Lower lobe of right lung (tissue), 2 donors: ENCODE measurements at places on chromosomes 6 and 20. TPM values are rescaled to one million over a fixed set of nuclear protein-coding genes. Genes with fewer than 3 reads are reported as not detected.
A peak's percentile ranks its signal among the peaks of the same experiment; 100 is the strongest.

- H3K27ac ChIP-seq = no peak overlapping the region
- no peaks in the 10 kb centered on the region for H3K36me3 ChIP-seq
- no peaks in the 10 kb centered on the region for H3K27me3 ChIP-seq
- H3K4me3 ChIP-seq = no peak overlapping the region
- no peak for DNase-seq
Measured at GRCh38 chr6:107690643-107691061, 133.5 kb downstream of the SCML4 start.

GRCh38 chr6:138403324-138403800, 661 bp upstream of the HEBP2 start:
- peaks cover 21% of the 10 kb centered on the region for H3K4me1 ChIP-seq
- H3K27ac ChIP-seq = peak overlapping the region; percentile 95
- H3K27me3 ChIP-seq = no peaks in the 10 kb centered on the region
- H3K36me3 ChIP-seq = peaks cover 33% of the 10 kb centered on the region
- peak overlapping the region; percentile 78 for H3K4me3 ChIP-seq

The RIPOR2 gene
- total RNA-seq = 38.0 TPM

- no peak overlapping the region for H3K27ac ChIP-seq
- H3K4me1 ChIP-seq = no peaks in the 10 kb centered on the region
- no peak for DNase-seq
- H3K4me3 ChIP-seq = no peak overlapping the region
- no peaks in the 10 kb centered on the region for H3K36me3 ChIP-seq
Measured at GRCh38 chr20:15976047-15976736, 597.1 kb downstream of the KIF16B start.

- H3K4me1 ChIP-seq = no peaks in the 10 kb centered on the region
- peaks cover 5% of the 10 kb centered on the region for H3K27me3 ChIP-seq
- no peaks in the 10 kb centered on the region for H3K36me3 ChIP-seq
- no peak overlapping the region for H3K27ac ChIP-seq
- DNase-seq = no peak
Measured at GRCh38 chr6:20334334-20334733, 67.3 kb upstream of the E2F3 start.

DNA sequence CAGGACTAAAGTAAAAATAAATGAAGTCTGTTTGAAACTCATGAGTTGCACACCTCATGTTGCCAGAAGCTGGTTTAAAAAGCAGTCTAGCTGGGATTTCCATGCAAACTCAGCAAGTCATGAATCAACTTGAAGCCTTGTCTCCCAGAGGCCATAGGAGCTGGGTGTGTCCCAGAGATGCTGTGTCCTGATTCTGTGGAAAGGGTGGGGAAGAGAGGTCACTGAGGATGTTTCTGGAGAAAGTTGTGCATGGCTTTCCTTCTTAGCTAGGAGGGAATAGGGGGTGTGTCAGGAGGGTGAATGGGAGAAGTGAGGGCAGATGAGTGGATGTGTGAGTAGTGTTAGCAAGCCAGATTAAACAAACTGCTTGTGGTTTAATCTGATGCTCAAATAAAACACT, 111.3 kb downstream of the ADAT2 start:
- H3K27ac ChIP-seq = no peak overlapping the region
- H3K4me1 ChIP-seq = no peaks in the 10 kb centered on the region
- H3K36me3 ChIP-seq = no peaks in the 10 kb centered on the region

GRCh38 chr20:18213002-18213401, 75.3 kb upstream of the ZNF133 start:
- H3K27me3 ChIP-seq = no peaks in the 10 kb centered on the region
- no peak overlapping the region for H3K4me3 ChIP-seq
- H3K36me3 ChIP-seq = no peaks in the 10 kb centered on the region

The KIF13A gene
- 55.2 TPM for total RNA-seq

DNA sequence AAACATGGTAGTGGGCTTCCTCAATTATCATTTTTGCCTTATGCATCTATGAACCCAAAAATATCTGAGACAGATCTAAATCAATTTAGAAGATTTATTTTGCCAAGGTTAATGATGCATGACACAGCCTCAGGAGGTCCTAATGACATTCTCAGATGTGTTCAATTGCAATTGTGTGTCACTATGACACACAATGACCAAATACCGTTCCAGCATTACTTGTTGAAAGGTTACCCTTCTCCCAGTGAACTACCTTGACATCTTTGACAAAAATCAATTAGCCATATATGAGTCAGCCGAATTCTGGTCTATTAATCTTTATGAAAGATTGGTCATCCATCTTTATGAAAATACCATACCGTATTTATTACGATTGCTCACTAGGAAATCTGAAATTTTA, 592.5 kb upstream of the GJE1 start:
- no peak overlapping the region for H3K27ac ChIP-seq
- no peak overlapping the region for H3K4me3 ChIP-seq
- no peaks in the 10 kb centered on the region for H3K4me1 ChIP-seq
- H3K36me3 ChIP-seq = no peaks in the 10 kb centered on the region

DNA sequence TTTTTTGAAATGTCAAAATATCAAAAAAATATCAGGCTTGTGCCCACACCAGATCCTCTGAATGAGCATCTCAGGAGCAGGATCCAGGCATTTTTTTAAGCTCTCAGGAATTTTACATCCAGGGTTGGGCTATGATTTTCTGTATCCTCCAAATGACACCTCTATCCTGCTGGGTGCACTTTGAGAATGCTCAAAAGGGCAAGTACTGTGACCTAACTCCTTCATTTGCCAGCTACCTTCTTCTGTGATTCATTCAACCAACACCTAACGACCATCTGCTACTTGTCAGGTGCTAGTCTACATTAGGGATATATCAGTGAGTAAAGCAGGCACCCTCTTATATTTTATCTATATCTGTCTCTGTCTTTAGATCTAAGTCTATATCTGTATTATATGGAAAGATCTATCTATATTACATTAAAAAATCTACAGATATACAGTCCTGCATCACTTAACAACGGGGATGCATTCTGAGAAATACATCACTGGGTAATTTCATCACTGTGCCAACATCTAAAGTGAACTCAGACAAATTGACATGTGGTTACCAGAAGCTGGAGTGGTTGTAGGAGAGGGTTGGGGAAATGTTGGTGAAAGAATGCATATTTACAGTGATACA, 131.6 kb downstream of the KIF16B start:
- no peaks in the 10 kb centered on the region for H3K4me1 ChIP-seq
- H3K27me3 ChIP-seq = no peaks in the 10 kb centered on the region
- no peak for DNase-seq

- no peak overlapping the region for H3K4me3 ChIP-seq
- no peaks in the 10 kb centered on the region for H3K27me3 ChIP-seq
- H3K27ac ChIP-seq = no peak overlapping the region
- H3K4me1 ChIP-seq = no peaks in the 10 kb centered on the region
Measured at GRCh38 chr6:149441740-149442139, 41.7 kb downstream of the SUMO4 start.

- no peak for DNase-seq
- H3K27me3 ChIP-seq = no peaks in the 10 kb centered on the region
- H3K36me3 ChIP-seq = no peaks in the 10 kb centered on the region
- H3K27ac ChIP-seq = no peak overlapping the region
- no peak overlapping the region for H3K4me3 ChIP-seq
Measured at GRCh38 chr6:75412969-75413662, 80.5 kb downstream of the FILIP1 start.

DNA sequence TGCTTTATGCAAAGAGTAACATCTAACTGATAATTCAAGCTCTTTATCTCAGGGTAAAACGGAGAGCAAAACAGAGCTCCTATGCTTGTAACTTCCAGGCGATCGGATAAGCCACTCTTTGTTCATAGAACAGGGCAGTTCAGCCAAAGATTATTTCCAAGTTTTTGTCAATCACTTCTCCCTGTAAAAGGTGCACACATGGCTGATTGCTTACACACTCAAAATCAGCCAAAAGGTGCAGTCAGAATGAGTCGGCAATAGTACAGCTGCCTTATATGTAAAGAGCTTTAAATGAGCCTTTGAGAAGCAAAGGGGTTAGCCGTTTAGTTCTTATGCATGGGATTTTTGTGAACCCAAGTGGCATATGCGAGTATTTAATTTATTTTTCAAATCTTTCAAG, 449.6 kb upstream of the POU3F2 start:
- H3K27ac ChIP-seq = no peak overlapping the region
- H3K36me3 ChIP-seq = no peaks in the 10 kb centered on the region
- no peaks in the 10 kb centered on the region for H3K27me3 ChIP-seq
- DNase-seq = no peak
- no peak overlapping the region for H3K4me3 ChIP-seq

The FKBP1C gene
- total RNA-seq = 1.1 TPM

The EEF1A2 gene
- total RNA-seq = 0.77 TPM

DNA sequence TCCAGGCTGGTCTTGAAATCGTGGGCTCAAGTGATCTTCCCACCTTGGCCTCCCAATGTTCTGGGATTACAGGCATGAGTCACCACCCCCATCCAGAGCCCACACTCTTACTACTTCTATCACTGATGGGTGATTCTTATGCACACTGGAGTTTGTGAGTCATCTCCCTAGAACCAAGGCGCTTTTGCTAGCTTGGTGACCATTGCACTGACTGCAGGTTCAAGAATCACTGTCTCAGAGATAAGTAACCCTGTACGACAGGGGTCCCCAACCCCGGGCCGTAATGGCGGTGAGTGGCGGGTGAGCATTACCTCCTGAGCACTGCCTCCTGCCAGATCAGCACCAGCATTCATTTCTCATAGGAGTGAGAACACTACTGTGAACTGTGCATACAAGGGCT, 118.8 kb downstream of the MAP3K7 start:
- no peaks in the 10 kb centered on the region for H3K27me3 ChIP-seq
- H3K4me1 ChIP-seq = peaks cover 13% of the 10 kb centered on the region
- DNase-seq = no peak
- H3K36me3 ChIP-seq = no peaks in the 10 kb centered on the region

The C6orf163 gene
- 4.2 TPM for total RNA-seq

The ECT2L gene
- 3.9 TPM for total RNA-seq

DNA sequence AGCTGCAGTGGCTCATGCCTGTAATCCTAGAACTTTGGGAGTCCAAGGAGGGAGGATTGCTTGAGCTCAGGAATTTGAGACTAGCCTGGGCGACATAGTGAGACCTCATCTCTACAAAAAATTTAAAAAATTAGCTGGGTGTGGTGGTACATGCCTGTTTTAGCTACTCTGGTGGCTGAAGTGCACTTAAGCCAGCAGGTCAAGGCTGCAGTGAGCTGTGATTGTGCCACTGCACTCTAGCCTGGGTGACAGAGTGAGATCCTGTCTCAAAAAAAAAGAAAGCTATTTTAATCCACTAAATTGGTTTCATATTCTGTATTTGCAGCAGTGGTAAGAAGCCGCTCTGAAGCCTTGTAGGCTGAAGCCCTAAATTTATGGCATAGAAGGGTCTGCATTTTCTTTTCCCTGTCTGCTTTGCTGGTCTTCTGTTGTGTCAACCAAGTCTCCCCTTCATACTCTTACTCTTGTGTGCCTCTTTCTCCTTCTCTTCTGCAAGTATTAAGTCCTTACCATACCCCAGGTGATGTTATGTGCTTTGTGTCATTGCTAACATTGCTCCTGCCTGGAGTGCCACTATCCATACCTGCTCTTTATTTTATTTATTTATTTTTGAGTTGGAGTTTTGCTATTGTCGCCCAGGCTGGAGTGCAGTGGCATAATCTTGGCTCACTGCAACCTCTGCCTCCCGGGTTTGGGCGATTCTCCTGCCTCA, 70.9 kb downstream of the MYO6 start:
- H3K4me1 ChIP-seq = no peaks in the 10 kb centered on the region
- H3K27ac ChIP-seq = peak overlapping the region; percentile 57
- no peaks in the 10 kb centered on the region for H3K27me3 ChIP-seq

The ZNF318 gene
- total RNA-seq = 18.3 TPM

GRCh38 chr20:10793766-10794165, 120.0 kb upstream of the JAG1 start:
- DNase-seq = no peak
- H3K27ac ChIP-seq = no peak overlapping the region
- H3K4me1 ChIP-seq = no peaks in the 10 kb centered on the region

DNA sequence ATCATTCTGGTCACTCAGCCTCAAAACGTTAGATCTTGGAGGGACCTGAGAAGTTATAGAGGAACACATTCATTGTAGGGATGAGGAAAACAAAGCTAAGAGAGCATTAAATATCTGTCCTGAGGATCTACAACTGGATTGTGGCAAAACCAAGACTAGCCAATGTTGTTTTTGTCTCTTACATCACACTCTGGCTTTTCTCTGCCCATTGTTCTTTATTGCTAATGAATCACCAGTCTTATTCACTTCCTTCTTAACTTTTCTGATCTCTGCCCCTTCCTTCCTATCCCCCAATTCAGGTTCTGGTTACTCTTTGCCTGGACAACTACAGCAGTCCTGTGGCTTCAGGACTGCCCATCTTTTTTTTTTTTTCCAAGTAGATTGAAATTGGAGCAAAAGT, 57.0 kb upstream of the PREP start:
- no peak for DNase-seq
- no peaks in the 10 kb centered on the region for H3K4me1 ChIP-seq

DNA sequence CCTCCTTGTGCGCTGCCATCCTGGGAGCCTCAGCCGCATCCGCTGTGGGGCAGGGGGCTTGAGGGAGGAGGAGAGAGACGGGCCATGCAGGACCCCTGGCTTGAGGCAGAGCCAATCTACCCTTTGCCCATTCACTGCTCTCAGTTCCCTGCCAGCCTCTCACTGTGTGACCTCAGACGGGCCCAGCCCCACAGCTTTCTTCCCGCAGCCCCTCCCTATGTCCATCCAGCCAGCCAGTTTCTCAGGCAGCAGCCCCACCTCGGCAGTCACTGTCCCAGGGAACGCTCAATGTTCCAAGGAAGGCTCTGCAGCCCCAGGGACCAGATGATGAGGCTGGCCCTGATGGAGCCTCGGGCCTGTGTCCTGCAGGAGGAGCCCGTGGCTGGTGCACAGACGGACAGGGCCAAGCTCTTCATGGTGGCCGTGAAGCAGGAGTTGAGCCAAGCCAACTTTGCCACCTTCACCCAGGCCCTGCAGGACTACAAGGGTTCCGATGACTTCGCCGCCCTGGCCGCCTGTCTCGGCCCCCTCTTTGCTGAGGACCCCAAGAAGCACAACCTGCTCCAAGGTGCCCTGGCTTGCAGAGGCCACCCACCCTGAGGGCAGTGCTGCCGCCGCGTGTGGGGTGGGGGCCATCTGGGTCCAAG, 3.9 kb upstream of the TNFRSF6B start:
- peak; percentile 41 for DNase-seq
- H3K4me3 ChIP-seq = no peak overlapping the region
- H3K27ac ChIP-seq = peak overlapping the region; percentile 34
- peaks cover 50% of the 10 kb centered on the region for H3K4me1 ChIP-seq

The MEI4 gene
- not detected for total RNA-seq

GRCh38 chr20:34834459-34834893, 9.0 kb upstream of the NCOA6 start:
- H3K4me1 ChIP-seq = no peaks in the 10 kb centered on the region
- H3K27ac ChIP-seq = no peak overlapping the region
- H3K4me3 ChIP-seq = no peak overlapping the region
- H3K36me3 ChIP-seq = no peaks in the 10 kb centered on the region
- no peak for DNase-seq
